HAP-1 (cell line): ENCODE measurements at places on chromosomes 11 and 22.

GRCh38 chr11:77677138-77677537 lies 39.5 kb upstream of the CLNS1A start:
- no peak for DNase-seq

- no peak for DNase-seq
These were observed 21.7 kb upstream of the HSPA8 start for GRCh38 chr11:123083623-123084029.

GRCh38 chr11:130144141-130144540 lies 15.4 kb upstream of the ST14 start:
- DNase-seq, result no peak

DNA sequence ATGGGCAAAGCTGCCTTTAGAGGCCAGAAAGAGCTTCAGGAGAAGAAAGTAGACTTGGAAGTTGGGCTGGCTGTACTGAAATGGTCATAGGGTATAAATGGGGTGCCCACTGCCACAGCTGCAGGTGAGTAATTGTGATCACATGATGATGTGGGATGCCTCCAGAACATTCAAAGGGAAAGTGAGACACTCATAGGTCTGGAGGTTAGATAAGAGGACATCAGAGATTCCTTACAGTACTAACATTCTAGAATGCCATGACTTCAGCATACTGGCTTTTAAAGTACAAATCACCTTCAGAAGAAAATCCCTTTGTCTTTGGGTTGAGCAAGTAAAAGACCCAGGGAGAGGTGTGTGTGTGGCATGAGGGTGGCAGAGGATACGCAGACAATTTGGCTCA lies 419.2 kb downstream of the TENM4 start:
- DNase-seq, result no peak

GRCh38 chr11:63180536-63180935 lies 36.5 kb upstream of the SLC22A24 start:
- no peak for DNase-seq

DNA sequence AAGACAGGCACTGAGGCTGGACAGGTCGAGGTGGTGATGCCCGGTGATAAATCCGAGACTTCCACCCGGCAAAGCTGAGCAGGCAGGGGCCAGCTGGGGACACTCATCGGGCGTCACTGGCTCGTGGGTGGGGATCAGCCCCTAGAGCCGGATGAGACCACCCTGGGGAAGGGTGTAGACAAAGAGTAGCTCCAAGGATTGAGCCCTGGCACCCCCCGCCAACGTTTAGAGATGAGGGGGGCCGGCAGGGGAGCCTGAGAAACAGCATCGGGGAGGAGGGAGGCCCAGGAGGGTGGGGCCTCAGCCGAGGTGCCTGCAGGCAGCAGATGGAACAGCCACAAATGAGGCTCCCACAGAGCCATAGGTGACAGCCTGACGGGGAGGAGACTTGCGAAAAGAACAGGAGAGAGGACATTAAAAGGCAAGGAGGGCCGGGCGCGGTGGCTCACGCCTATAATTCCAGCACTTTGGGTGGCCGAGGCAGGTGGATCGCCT lies 27.4 kb upstream of the CBX7 start:
- no peak for DNase-seq

DNA sequence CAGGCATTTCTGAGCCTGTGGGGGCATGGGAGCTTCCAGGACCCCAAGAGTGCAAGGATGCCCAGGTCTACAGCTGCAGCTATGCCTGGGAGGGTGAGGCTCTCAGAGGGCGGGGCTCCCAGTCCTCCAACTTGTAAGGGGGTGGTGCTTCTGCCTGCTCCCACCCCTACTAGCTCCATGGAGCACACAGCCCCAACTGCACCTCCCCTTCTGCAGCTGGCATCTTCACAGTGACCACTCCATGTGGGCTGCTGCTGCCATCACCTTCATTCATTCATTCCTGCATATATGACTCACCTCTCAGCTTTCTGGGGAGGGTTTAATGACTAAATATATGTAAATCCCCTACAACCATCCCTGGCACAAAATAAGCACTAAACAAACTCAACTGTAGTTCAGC lies 43.8 kb downstream of the CHST1 start:
- no peak for DNase-seq

DNA sequence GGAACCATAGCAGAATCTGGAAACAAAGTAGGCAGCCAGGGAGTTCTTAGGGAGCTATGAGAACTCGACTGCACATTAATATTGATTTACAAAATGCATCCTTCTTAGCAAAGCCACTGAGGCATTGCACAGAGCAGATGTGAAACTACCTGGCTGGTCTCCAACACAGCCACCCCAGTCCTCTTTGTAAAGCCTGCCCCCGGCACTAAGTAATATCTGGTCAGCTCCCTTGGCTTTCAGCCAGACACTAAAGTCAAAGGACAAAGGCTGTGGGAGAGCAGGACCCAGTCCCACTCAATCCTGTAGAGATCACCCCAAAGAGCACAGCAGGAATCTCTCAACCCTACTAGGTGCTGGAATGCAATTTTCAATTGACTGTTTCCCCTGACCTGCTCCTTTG lies 12.8 kb downstream of the XRRA1 start:
- no peak for DNase-seq

DNA sequence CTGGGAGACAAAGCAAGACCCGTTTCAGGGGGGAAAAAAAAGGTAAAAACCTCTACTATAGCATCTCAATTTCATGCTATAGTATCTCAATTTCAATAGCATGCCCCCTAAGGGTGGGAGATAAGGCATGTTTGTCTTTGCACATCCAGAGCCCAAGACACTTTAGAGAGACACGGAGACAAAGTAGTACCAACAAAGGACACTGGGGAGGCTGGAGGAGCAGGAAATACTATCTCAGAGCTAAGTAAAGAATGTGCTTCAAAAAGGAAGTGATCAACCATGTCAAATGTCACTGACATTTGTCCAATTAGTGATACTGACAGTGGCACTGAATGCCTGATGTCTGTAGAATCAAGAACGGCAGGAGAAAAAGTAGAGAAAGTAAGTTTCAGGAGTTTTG lies 68.6 kb downstream of the RRAS2 start:
- no peak for DNase-seq

GRCh38 chr11:63918507-63919191 lies 1.7 kb upstream of the RCOR2 start:
- DNase-seq, result peak; percentile 67

- peak; percentile 87 for DNase-seq
These were observed 8.1 kb upstream of the DGKZ start for GRCh38 chr11:46338988-46339666.

DNA sequence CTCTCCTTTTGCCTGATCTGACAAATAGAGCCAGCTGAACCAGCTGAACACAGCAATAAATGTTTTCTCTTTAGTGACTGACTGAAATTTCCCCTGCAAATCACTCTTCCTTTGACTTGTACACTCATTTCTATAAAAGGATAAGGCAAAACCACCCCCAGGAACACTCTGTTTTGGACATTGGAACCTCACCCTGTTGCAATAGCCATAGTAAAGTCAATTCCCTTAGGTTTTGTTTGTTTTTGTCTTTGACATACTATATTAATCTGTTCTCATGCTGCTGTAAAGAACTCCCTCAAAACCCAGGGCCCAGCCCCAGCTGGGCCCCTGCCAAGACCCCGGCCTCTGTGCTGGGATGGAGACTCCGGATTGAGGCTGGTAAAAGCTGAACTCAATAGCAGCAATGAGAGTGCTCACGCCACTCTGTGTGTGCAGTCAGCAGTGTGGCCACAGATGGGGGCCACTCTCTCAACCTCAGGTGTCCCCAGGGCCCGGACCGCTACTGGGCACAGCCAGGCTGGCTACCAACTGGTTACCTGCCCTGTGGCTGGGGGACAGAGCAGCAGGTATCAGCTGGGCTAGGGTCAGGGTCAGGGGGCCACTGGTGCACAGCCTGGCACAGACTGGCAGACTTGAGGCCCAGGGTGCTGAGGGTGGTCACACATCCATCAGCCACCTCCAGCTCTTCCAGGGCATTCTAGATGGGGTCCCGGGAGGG lies 597.4 kb downstream of the LUZP2 start:
- DNase-seq, result no peak

- DNase-seq, result peak; percentile 52
These were observed 161.1 kb upstream of the CCDC179 start for GRCh38 chr11:23021287-23021863.

DNA sequence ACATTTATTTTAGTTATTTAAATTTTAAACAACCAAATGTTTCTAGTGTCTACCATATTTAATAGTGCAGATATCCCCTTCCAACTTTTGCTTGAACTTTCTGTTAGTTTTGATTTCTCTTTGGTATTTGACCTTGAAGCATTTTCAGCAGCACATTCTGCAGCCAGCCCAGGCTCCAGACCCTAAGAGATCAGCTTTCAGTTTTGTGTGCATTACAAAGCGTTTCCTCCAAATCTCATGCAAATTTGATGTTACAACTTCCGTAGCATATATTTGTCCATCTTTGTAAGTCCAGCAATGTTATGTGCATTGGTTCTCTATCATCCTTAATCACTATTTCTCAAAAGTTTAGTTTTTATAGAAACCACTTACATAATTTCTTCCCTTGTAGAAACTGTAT lies 14.6 kb upstream of the SERGEF start:
- DNase-seq, result peak; percentile 70

- DNase-seq, result no peak
These were observed 15.7 kb upstream of the OPCML start for GRCh38 chr11:133547808-133548494.

DNA sequence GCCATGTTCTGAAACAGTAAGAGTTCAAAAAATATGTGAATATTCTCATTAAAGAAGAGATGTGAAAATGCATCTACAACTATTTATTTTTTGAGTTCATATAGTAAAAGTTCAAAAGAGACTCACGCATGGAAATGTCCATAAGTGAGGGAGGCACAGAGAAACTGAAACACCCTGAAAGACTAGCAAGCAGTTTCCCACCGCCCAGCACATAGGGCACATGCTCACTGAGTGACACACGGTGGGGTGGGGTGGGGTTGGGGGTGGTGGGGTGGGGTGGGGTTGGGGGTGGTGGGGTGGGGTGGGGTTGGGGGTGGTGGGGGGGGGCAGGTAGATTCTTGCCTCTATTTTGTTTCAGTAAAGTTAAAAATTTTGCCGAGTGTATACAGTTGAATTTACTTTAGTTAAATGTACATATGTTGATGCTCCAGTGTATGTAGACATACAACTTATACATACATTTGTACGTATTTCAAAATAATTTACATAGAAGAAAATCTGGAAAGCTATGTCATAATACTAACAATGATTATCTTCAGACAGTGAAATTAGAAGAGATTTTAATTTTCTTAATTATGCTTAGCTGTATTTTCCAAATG lies 6.3 kb downstream of the CCDC34 start:
- no peak for DNase-seq

DNA sequence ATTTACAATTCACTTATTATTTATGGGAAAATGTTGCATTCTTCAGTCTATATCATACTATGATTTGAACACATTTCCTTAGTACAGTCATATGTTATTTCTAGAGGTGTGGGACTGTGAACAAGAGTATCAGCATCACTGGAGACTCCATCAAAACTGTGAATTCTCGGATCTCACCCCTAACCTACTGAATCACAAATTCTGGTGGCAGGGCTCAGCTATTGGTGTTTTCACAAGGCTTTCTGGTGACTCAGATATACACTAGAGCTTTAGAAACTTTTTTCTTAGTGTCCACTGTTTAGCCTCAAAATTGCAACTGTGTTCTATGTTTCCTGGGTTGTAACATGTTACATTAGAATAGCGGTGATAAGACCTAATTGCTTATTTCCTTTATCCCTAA lies 352.9 kb upstream of the DDI1 start:
- no peak for DNase-seq

- DNase-seq, result peak; percentile 43
These were observed 5.9 kb downstream of the PHOX2A start for GRCh38 chr11:72238040-72238450.

GRCh38 chr11:69442807-69443137 lies 38.7 kb upstream of the LINC01488 start:
- no peak for DNase-seq

DNA sequence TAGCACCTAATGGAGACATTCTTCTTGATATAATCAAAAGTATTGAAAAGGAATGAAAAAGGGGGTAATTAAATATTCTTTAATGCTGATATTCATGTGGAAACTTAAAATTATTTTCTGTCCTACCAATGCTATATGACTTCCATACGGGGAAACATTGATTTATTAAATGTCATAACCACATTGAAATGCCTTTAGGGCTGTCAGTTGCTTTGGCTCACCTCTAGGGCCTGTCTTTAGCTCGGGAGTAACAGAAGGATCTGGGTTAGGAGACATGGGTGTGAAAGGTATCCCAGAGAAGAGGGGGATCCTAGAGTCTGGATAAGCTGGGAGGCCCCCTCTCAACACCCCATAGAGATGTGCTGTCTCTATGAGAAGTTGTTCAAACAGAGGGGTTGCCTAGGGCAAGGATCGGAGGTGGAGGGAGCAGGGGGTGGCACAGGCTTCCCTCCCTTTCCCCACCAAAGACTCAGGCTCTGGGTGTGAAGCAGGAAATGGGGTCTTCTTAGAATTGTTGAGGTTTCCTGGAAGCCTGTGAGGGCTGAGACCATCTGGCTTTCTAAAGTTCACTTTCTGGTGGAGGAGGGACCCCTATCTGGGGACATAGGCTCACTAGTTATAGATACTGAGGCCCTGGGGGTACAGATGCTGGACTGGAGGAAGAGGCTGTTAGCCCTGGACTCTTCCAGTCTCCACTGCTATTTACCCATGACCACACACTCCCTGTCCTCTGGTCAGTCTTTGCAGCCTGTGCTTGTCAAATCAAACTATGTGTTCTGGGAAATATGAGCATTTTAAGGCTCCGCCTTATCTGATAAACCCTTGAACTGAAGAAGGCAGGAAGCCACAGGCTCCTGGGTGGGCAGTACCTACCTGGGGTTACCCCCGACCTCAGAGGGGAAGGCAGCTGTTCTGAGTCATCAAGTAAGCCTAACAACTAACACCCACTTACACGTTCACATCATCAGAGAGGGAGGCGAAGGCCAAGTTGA lies 55.8 kb upstream of the RRAS2 start:
- DNase-seq, result no peak

- no peak for DNase-seq
These were observed 63.7 kb downstream of the COPB1 start for GRCh38 chr11:14435717-14436512.

DNA sequence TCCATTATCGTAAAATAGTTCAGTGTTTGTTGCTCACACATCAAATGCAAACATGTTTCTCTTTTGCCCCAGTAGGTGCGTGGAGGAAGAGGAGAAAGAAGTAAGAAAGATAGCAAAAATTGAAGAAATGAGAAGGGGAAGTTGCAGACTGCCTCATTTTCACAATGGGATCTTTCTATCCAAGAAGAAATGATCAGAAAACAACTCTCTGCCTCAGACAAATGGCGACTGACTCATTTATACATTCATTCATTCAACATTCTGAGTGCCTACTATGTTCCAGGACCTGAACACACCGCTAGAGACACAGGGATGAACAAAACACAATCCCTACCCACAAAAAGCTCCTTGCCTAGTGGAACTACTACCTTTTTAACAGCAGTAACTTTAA lies 367 bp downstream of the HPS5 start:
- no peak for DNase-seq
